Upper lobe of right lung (tissue), 1 donor: ENCODE measurements at places on chromosomes 12 and 14. TPM values are rescaled to one million over a fixed set of nuclear protein-coding genes. Genes with fewer than 3 reads are reported as not detected.

DNA sequence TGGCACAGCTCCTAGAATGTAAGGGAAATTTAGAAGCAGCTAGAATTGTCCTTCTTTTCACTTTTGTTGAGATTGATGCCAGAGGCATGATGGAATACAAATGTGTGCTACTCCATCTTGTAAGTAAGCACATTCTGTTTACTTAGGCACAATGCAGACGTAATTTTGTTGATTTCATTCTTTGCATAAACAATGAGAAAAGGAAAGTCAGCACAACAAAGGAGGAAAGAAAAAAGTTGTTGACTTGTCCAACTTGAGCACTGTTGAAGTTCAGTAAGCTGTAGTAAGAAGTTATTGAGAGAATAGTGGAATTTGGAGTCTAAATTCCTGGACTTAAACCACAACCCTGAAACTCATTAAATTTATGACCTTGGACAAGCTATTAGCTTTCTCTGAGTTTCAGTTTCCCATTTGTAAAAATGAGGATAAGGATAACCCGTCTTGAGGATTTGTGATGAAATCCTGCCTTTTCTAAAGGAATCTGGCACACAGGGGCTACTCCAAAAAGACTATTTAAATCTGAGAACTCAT is 19.4 kb upstream of the CNTN1 start:
- peaks cover 8% of the 10 kb centered on the region for H3K4me1 ChIP-seq
- H3K36me3 ChIP-seq, result no peaks in the 10 kb centered on the region
- H3K4me3 ChIP-seq, result no peak overlapping the region
- H3K27ac ChIP-seq, result no peak overlapping the region

DNA sequence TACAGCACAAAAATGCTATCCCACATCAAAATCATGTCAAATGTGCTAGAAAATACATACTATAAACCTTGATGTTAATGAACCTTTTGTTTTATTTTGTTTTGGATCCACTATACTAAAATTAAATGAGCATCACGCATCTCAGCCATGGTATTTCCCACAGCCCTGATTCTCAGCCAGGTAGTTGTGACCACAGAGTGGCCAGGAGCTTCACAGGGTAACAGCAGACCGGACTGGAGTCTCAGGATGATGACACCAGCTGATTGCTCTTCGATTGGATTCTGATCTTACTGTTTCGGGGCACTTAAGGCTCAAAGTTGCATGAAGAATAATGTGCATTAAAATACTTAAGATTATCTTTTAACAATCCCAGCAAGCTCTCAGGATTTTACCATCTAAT is 134.8 kb downstream of the FOXN3 start:
- no peak overlapping the region for H3K4me3 ChIP-seq
- no peak for DNase-seq
- H3K4me1 ChIP-seq, result no peaks in the 10 kb centered on the region

DNA sequence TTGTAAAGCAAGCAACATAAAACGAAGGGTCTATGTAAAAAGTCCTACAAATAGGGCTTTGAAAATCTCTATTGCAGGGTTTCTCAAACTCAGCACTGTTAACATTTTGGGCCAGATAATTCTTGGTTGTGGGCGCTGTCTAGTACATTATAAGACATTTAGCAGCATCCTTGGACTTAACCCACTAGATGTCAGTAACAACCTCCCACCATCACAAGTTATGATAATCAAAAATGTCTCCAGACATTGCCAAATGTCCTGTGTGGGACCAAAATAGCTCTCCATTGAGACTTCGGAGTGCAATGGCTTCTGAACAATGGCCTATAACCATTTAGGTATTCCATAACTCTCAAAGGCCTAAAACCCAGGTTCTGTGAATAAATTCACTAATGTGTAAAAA is 22.9 kb upstream of the DHRS7 start:
- no peak for DNase-seq
- no peak overlapping the region for H3K27ac ChIP-seq
- H3K36me3 ChIP-seq, result no peaks in the 10 kb centered on the region
- H3K4me1 ChIP-seq, result peaks cover 6% of the 10 kb centered on the region
- H3K27me3 ChIP-seq, result no peaks in the 10 kb centered on the region

The NELL2 gene
- 1.6 TPM for total RNA-seq

DNA sequence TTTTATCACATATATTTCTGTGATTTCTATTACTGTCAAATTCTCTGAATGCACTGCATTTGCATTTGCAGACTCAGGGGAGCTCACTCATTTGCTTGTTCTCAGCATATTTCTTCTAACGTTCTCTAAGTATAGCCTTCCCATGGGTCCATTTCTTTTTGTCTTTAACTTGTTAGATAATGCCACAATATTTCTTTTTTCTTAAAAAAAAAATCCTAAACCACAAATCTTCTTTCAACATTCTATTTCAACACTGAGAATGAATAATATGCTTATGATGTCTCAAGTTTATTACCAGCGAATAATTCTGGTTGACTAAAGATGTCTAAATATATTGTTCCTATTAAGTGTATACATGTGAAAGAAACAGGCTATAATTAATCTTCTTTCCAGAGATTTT is 200.2 kb downstream of the ANO6 start:
- no peaks in the 10 kb centered on the region for H3K27me3 ChIP-seq
- peaks cover 60% of the 10 kb centered on the region for H3K36me3 ChIP-seq
- no peak overlapping the region for H3K4me3 ChIP-seq
- DNase-seq, result no peak

The SMIM41 gene
- total RNA-seq, result 6.1 TPM

DNA sequence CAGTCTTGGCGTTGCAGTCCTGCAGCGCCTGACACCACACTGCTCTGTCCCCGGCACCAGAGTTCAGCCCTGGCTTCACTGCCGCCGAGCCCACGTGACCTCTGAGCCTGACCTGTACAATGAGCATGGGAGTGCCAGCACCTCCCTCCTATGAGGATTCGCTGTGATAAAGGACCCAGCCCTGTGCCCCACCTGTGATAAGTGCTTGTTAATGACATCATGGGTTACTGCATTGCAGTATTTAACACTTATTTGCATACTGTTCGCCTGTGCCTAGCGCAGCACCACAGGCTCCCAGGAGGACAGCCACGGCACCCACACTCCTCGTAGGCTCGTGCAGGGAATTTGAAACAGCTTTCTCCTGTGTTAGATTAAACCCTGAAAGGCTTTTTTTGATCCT is 118.2 kb upstream of the GSC start:
- no peaks in the 10 kb centered on the region for H3K27me3 ChIP-seq
- no peaks in the 10 kb centered on the region for H3K36me3 ChIP-seq
- no peaks in the 10 kb centered on the region for H3K4me1 ChIP-seq
- H3K4me3 ChIP-seq, result no peak overlapping the region
- no peak overlapping the region for H3K27ac ChIP-seq

The VRTN gene
- total RNA-seq, result not detected

- DNase-seq, result no peak
- H3K4me3 ChIP-seq, result no peak overlapping the region
- no peak overlapping the region for H3K27ac ChIP-seq
- H3K36me3 ChIP-seq, result no peaks in the 10 kb centered on the region
These were observed 8.6 kb downstream of the DDN start for GRCh38 chr12:48990552-48990951.

The MDM2 gene
- total RNA-seq, result 198 TPM

DNA sequence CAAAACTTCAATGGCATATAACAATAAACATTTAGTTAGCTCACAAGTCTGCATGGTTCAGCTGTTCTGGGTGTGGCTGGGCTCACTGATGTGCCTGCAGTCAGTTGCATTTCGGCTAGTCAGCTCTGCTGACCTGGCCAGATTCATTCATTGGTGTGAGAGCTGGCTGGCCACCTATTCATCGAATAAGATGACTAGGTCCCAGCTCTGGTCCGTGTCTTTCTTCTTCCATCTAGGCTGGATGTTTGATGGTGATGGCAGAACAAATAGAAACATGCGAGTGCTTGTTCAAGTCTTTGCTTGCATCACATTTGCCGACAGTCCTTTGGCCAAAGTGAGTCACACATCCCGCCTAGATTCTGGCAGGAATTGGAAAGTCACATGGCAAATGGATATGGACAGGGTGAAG is 203.3 kb upstream of the CRY1 start:
- H3K4me1 ChIP-seq, result no peaks in the 10 kb centered on the region
- no peaks in the 10 kb centered on the region for H3K27me3 ChIP-seq
- no peak overlapping the region for H3K27ac ChIP-seq
- no peaks in the 10 kb centered on the region for H3K36me3 ChIP-seq
- H3K4me3 ChIP-seq, result no peak overlapping the region
- no peak for DNase-seq

DNA sequence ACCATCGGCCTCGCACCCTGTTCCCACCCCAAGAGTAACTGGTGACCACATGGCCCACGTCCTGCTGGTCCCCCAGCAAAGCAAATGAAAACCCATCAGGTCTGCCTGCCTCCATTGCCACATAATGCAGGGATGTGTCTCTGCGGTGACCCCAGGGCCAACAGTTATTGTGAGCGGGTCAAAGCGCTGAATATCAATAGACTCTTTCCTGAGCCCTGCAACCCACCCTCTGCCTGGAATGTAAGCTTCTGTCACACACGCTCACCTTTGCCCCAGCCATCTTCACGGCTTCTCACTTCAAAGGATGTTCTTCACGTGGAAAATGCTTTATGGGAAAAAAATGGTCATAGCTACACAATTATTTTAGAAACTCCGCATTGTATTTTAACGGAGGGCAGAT is 63.9 kb downstream of the FZD10 start:
- H3K36me3 ChIP-seq, result no peaks in the 10 kb centered on the region
- no peak for DNase-seq
- H3K4me3 ChIP-seq, result no peak overlapping the region

DNA sequence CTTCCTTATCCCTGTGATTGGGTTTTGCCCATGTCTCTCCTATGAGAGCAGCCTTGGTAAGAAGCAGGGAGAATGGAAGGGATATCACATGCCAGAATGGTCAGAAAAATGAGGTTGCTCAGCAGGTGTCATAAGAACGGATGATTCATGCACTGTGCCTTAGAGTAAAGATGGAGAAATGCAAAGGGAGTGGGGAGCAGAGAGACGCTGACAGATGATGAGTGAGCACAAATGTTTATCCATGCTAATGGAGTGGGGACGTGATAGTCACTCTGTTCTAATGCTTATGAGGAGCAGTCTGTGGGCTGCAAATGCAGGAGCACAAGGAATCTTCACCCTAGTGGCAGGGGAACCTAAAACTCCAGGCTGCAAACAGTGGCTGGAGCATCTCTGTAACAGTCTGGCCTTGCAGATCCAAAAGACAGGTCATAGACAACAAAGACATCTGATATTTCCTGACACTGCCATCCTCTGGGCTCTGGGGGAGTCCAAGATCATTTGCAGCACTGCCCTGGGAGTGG is 243.2 kb downstream of the CACNA1C start:
- peaks cover 22% of the 10 kb centered on the region for H3K4me1 ChIP-seq
- H3K27ac ChIP-seq, result no peak overlapping the region
- DNase-seq, result no peak
- no peaks in the 10 kb centered on the region for H3K36me3 ChIP-seq

- DNase-seq, result no peak
- H3K27me3 ChIP-seq, result no peaks in the 10 kb centered on the region
- H3K4me1 ChIP-seq, result peaks cover 29% of the 10 kb centered on the region
These were observed 47.5 kb upstream of the DLK1 start for GRCh38 chr14:100679153-100679552.

- peaks cover 5% of the 10 kb centered on the region for H3K36me3 ChIP-seq
- H3K27me3 ChIP-seq, result no peaks in the 10 kb centered on the region
- peak overlapping the region; percentile 39 for H3K27ac ChIP-seq
- no peak overlapping the region for H3K4me3 ChIP-seq
These were observed 32.7 kb upstream of the SELPLG start for GRCh38 chr12:108666401-108666881.

The MOK gene
- total RNA-seq, result 6.3 TPM

DNA sequence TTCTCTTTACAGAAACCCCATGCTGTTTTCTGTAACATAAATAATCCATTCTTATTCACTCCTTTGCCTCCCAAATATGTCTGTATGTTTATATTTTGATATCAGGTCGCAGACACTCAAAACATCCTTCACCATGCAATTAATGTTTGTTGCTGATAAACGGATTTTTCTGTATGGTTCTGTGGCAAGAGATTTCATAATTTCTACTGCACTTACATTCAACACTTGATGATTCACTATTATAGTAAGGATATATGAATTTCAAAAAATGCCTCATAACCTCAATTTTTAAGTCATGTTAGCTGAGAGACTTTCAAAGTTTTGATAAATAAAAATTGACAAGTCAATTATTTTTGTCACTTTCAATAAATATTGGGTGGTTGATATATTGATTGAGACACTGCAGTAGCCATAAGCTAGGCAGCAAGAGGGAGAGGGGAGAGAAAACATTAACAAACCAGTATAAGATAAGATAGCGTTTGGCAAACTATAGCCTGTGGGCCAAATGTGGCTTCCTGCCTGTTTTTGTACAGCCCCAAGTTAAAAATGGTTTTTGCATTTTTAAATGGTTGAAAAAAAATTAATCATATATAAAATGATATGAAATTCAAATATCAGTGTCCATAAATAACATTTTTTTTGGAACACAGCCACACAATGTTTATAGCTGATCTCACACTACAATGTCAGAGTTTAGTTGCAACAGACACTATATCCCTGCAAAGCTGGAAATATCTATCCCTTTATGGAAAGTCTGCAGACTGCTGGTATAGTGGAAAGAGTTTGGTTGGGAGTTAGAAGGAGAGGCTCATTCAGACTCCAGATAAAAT is 18.3 kb downstream of the ALDH6A1 start:
- H3K36me3 ChIP-seq, result peaks cover 85% of the 10 kb centered on the region
- DNase-seq, result no peak
- H3K4me1 ChIP-seq, result no peaks in the 10 kb centered on the region
- H3K27me3 ChIP-seq, result no peaks in the 10 kb centered on the region
- H3K27ac ChIP-seq, result no peak overlapping the region

- H3K36me3 ChIP-seq, result no peaks in the 10 kb centered on the region
- no peaks in the 10 kb centered on the region for H3K27me3 ChIP-seq
- no peak overlapping the region for H3K4me3 ChIP-seq
- DNase-seq, result no peak
These were observed 1109.7 kb upstream of the FLRT2 start for GRCh38 chr14:84420221-84420620.

The TAS2R46 gene
- total RNA-seq, result 1.3 TPM

- no peaks in the 10 kb centered on the region for H3K27me3 ChIP-seq
- DNase-seq, result no peak
- H3K27ac ChIP-seq, result no peak overlapping the region
- peaks cover 3% of the 10 kb centered on the region for H3K4me1 ChIP-seq
These were observed 39.4 kb upstream of the PPP1CC start for GRCh38 chr12:110782094-110782493.

- no peak overlapping the region for H3K27ac ChIP-seq
- no peaks in the 10 kb centered on the region for H3K36me3 ChIP-seq
- H3K27me3 ChIP-seq, result no peaks in the 10 kb centered on the region
- H3K4me1 ChIP-seq, result no peaks in the 10 kb centered on the region
- no peak overlapping the region for H3K4me3 ChIP-seq
These were observed 333.8 kb downstream of the TRHDE start for GRCh38 chr12:72605975-72606374.
